Common myeloid progenitor, CD34-positive (primary cell): ENCODE measurements at places on chromosomes 6 and 20.

DNA sequence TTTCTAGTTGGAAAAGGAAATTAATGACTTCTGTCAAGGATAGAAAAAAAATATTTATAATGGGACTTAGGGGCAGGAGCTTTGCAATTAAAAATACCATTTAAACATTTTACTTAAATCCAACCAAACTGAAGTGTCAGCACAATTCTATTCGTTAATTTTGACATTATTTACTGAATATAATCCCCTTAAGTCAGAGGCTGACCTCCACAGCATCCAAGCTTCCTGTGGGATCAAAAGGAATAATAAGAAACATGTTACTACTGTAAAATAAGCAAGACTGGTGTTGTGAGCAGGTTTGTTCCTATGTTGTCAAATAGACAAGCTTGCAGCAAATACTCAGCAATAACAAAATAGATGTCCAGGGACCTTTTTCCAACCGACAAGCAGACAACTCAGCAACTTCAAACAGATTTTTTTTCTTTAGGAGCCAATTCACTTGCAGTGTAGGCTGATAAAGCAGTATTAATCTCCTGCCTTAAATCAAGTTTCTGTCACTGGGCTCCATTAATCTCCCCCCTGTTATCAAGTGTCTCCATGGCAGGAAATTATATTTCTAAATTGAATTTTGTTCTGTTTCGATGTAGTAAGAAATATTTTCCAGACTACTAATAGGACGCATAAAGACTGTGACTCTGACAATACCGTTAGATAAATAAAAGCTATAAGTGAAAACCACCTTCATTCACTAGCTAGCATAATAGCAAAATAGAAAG lies 157.4 kb downstream of the HACE1 start:
- no peak for DNase-seq

GRCh38 chr6:101011186-101011585 lies 130.1 kb upstream of the ASCC3 start:
- peak; percentile 62 for DNase-seq

GRCh38 chr6:108673153-108673552 lies 112.4 kb downstream of the FOXO3 start:
- no peak for DNase-seq

DNA sequence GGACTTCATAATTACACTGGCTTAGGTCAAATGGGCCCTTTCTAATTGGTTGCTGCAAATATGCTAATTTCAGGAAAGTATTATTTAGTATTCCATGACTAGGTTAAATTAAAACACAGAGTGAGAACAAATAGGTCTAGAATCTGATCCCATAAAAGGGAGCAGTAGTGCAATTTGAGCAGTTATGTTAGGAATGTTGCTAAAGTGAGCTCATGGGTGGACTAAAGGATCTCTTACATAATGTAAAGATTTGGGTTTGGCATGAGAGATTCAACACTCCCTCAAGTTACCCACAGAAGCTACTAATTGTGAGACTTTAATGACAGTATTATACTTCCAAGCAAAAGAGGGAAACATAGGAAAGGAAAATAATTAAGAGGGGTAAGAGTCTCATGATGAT lies 109.1 kb downstream of the C6orf58 start:
- DNase-seq: no peak

DNA sequence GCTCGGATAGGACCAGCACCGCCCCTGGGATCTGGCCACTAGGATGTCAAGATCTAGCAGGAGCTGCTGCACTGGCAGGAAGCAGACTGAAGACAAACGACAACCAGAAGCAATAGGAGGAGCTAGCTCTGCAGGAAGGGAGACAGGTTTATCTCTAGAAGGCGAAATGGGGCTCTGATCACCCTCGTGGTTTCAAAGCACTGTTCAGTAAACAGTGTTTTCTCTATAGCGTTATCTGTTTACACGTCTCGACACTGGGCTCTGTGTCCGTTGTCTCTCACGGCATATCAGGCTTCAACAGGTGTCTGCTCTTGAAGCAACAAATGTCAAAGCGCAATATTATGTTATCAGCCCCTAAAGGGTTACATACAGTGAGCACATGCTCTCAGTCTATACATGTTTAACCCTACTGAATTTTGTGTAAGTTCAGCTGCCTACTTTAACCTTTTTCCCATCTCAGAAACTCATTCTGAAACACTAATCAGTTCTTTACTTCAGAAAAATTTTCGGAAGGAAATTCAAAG lies 23.8 kb downstream of the TMEM14B start:
- DNase-seq: peak; percentile 37

GRCh38 chr6:63306420-63306819 lies 13.4 kb downstream of the LGSN start:
- DNase-seq: no peak

DNA sequence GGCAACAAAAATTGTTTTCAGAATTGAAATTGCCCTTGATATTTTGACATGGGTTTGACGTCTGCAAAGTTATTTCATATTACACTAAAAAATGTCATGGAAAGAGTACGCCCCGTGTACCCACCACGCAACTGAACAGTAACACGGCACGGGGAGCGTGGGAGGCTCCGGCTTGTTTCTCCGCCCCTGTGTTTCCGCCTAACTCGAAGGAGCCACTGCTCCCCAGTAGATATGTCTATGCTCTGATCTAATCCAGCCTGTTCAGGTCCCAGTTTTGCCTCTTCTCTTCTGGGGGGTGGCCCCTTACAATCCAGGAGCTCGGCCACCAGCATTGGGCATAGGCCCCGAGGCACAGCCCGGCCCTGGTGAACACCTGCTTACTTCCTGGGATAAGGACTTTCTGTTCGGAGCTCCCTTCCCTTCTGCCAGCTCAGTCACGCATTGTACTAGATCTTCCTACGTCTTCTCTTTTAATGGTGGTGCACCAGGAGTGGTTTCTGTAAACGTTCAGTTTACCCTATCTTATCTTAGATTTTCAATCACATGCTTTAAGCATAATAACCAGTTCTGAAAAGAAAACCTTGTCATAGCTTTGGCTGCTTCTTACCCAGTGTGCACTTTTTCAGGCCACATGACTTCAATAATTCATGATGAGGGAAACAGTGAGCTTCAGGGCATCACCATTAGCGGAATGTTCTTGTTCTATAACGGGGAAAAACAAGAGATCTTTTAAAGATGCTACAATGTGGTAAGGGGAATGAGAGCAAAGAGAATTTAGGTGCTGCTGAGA lies 43.9 kb upstream of the EXOC2 start:
- DNase-seq: no peak

- DNase-seq: no peak
Measured at GRCh38 chr20:22890594-22891300, 144.4 kb upstream of the SSTR4 start.

- peak; percentile 91 for DNase-seq
Measured at GRCh38 chr6:116370760-116371119, at the start of gene DSE. Gene DSE (plus strand): TSS chr6:116370947. CDS start chr6:116399251, 28,304 bp downstream.

DNA sequence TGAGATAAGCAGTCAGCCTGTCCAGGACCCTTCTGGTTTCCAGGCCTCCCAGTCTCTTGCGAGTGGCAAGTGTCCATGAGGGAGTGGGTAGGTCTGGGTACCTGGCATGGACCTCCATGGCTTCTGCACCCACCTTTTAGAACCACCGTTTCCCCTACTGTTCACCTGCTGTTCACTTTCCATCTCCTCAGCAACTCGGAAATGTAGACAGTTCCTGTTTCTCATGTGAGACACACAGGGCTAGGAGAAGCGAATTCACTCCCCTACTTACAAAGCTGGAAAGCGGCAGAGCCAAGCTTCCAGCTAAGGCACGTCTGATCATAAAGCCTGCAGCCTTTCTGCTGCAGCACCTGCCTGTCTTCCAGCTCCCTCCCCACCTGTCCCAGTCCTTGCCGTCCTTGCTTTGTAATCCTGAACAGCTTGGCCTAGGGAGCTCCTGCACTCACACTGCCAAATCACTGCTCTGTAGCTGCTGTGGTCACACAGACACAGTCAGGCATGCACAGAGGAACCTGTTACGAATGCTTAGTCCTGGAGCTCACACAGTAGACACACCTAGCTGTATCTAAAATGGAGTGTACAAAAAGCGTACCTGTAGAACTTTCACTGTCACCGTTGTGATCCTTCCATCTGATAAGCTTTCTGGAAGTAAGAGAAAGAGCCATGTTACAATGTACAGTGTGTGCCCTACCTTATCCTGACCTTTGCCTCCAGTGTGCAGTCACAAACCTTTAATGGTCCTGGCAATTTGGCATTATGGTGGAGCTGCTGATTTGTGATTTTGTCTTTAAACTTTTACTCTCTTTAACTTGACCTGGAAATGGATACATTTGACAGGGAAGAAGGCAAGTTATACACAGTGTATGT lies 294.1 kb downstream of the NRN1 start:
- DNase-seq: no peak

- peak; percentile 36 for DNase-seq
Measured at GRCh38 chr6:7087491-7087979, 20.2 kb upstream of the RREB1 start.

- peak; percentile 30 for DNase-seq
Measured at GRCh38 chr6:123655521-123656306, 19.0 kb upstream of the TRDN start.

- DNase-seq: no peak
Measured at GRCh38 chr20:62769346-62770071, 26.8 kb upstream of the MRGBP start.

DNA sequence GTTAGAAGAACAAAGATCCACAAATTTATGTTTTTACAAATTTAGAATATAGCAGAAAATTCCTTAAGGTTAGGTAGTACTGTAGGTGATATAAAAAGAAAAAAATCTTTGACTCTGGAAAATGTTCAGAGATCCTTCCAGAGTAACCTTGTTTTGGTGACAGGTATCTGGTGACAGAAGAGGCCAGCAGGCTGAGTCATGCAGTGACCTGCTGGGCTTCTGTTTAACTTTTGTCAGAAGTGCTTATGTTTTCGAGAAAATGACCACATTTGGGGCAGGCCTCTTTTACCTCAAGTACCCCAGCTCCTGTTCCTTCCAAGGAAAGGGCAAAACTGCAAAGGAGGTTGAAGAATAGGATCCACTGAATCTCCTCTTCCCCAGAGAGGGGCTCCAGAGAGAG lies 10.5 kb upstream of the CLDN20 start:
- DNase-seq: no peak

DNA sequence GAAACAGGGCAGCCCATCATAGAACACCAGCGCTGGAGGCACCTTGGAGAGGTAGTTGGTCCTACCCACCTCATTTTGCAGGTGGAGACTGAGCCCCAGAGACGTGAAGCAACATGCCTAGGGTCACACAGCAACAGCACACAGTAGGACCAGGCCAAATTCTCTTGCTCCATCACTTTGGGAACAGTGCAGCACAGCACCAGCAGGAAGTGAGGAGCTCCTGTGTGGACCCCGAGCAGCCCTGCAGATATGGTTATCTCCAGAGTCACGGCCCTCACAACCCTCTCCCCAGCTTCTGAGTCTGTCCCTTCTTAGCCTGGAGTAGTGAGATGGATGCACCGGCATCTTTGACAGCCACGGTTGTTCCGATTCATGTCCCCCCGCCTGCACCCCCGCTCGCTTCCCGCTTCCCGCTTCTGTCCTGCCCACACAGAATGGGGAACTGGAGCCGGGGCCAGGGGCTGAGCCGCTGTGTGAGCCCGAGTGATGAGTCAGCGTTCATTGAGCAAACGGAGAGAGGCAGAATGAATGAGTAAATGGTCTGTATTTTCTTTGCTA lies 72.6 kb upstream of the DUSP22 start:
- DNase-seq: peak; percentile 95

DNA sequence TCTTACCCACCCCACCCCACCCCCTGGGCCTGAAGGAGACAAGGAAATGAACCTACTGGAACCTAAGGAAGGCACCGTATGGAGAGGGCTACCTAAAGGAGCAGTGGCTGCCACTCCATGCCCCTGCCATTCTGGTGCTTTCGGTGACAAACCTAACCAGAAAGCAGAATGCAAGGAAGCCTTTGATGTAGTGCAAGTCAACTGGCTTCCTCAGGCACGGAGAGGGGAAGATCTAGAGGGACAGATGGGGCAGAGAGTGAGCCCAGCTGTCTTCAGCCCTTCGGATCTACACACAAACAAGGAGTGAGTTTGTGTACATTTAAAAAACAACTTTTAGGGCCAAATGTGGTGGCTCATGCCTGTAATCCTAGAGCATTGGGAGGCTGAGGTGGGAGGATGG lies 39.5 kb downstream of the PPP1R16B start:
- DNase-seq: no peak

- DNase-seq: no peak
Measured at GRCh38 chr20:61026731-61027130, 225.3 kb upstream of the CDH4 start.

- no peak for DNase-seq
Measured at GRCh38 chr20:60091861-60092260, 133.6 kb downstream of the CDH26 start.

GRCh38 chr20:32285621-32286371 lies 8.3 kb downstream of the KIF3B start:
- DNase-seq: peak; percentile 73

DNA sequence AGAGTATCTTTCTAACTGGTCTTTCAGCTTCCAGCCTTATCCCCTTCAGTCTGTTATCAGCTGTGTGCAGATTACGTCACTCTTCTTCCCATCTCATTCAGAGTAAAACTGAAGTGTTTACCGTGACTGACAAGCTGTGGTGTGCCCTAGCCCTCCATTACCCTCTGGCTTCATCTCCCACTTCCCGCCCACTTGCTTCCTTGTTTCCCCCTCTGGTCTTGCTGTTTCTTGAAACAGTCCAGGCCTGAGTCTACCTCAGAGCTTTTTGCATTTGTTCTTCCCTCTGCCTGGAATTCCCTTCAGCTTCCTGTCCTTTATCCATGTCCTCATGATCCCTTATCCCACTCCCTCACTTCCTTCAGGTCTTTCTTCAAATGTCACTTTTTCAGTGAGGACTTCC lies 66.9 kb downstream of the CARMIL1 start:
- no peak for DNase-seq

- no peak for DNase-seq
Measured at GRCh38 chr6:1312203-1312472, 240 bp downstream of the FOXQ1 start.

GRCh38 chr6:37283671-37284151 lies 25.8 kb upstream of the TMEM217 start:
- no peak for DNase-seq

DNA sequence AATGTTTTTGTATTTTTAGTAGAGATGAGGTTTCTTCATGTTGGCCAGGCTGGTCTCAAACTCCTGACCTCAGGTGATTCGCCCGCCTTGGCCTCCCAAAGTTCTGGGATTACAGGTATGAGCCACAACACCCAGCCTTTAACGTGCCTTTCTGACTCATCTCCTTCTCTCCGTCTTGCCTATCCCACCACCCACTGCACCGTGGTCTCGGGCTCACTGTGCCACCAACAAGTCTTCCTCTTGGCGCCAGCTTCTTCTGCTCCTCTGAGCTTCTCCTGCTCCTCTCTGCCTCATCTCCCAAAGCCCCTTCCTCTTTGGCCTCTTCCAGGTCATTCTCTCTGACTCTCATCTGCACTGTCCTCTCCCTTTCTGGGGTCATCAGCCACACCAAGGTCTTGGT lies 41.0 kb downstream of the TMEM242 start:
- DNase-seq: no peak

DNA sequence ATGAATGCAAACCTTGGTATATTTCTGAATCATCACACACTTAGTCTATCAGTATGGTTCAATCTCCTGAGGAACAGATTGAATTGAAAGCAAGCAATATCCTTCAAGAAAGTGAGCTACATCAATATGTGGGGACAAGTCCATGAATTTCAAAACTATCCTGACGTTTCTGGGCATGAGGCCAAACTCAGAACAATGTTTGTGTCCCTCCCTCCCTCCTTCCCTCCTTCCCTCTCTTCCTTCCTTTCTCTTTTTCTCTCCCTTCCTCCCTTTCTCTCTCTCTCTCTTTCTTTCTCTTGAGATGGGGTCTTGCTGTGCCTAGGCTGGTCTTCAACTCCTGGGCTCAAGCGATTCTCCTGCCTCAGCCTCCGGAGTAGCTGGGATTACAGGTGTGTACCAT lies 27.9 kb upstream of the SYNCRIP start:
- no peak for DNase-seq

GRCh38 chr20:63551068-63551467 lies 2.9 kb upstream of the FNDC11 start:
- DNase-seq: no peak
